ENCODE measurements at places on chromosomes 1 and 21.

DNA sequence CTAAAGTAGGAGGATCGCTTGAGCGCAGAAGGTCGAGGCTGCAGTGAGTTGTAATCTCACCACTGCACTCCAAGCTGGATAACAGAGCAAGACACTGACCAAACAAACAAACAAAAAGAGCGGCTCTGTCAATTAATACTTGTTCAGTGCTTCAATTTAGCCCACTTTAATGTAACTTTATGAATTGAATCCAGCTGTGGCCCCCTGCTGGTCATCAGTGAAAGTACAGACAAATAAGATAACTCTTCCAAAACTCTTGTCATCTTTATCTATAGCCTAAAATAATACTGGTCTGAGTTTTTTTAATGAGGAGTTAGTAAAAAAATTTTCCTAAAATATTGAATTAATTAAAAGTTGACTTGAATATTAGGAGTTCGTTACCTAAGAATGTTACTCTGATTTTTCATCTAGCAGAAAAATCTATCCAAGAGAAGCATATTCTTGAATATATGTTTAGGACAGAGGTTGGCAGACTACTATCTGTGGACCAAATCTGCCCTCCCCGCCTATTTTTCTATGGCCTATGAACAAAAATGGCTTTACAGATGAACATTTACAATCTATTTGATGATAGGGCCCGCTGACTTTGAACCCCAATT, 26.1 kb downstream of the ATP5PF start:
- no peak for DNase-seq

DNA sequence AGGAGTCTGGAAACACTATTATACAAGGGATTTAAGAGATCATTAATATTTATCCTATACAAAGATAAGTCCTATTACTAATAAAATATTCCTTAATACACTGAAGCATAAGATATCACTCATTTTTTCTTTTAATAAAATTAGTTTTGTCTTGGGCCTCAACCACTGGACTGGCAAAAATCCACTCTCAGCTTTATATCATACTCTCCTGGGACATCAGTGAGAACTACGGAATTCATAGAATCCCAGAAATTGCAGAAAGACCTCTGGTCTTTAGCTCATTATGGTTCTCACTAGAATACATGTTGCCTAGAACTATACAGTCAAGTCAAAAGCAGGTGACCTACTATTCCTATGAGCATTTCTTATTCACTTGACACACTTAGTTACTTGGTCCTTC, 285.0 kb downstream of the LRRC40 start:
- no peak for DNase-seq

DNA sequence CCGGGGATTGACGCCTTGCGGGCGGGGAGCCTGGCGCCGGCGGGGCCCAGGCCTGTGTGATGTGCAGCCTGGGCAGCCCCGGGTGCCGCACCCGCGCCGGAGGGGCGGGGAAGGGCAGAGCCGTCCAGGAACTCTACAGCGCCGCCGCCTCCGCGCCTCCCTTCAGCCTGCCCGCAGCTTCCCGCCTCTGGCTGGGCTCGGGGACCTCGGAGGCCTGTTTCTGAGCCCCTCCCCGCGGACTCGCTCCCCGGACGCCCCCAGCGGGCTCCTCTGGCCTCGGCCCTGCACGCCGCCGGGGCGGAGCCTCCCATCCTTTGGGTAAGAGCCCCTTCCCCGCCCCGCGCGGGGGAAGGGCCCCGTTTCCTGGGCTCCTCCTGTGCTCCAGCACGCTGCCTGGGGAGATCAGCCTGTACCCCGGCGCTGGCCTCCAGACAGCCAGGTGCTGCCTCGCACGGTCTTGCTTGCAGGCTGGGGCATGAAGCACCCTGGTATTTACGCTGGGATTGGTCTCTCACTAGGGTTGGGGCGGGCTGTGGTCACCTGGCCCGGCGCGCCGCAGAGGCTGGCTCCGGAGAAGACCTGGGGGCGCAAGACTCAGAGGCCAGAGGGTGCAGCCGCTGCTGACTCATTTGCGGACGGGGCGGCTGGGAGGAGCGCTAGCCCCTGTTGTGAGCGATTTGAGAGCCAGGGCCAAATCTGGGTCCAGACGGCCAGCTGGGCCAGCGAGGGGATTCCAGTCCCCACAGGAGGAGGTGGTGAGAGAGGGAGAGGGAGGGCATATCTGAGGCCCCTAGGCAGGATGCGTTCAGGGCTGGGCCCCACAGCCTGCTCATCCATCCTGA, 5.7 kb upstream of the ACOT11 start:
- peak; percentile 36 for DNase-seq

GRCh38 chr21:45384656-45385548, 20.1 kb upstream of the COL18A1 start:
- no peak for DNase-seq

GRCh38 chr1:38609166-38610025, 250.2 kb downstream of the RRAGC start:
- DNase-seq, result no peak

DNA sequence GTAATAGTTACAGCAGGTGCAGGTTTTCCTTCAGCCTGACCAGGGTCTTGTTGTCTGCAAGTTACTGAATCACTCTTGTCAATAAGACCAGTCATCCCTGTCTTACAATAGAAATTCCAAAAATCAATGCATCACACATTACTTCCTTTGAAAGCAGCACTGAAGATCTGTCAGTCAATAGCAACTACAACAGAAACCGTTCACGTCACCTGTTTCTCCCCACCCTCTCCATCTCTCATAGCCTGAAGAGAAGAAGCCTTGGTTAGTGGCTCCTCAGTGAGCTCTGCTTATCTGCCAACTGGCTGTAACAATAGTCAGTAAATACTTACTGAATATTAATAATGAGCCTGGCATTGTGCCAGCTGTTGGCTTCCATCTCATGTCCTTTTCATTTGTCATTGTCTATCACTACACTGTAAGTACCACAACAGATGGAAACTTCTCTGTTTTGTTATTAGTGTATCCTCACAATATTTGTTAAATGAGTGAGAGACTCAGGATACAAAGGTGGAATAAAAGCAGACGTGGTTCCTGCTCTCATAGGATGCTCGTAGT, 195.2 kb downstream of the S1PR1 start:
- no peak for DNase-seq

GRCh38 chr1:66253330-66253921, 280.5 kb upstream of the SGIP1 start:
- DNase-seq, result no peak

- no peak for DNase-seq
Observed at GRCh38 chr1:247286134-247286670, 30.3 kb downstream of the VN1R5 start.

- peak; percentile 15 for DNase-seq
Observed at GRCh38 chr1:98048244-98048643, 127.4 kb upstream of the DPYD start.

- no peak for DNase-seq
Observed at GRCh38 chr1:91585982-91586381, 85.3 kb downstream of the CDC7 start.

DNA sequence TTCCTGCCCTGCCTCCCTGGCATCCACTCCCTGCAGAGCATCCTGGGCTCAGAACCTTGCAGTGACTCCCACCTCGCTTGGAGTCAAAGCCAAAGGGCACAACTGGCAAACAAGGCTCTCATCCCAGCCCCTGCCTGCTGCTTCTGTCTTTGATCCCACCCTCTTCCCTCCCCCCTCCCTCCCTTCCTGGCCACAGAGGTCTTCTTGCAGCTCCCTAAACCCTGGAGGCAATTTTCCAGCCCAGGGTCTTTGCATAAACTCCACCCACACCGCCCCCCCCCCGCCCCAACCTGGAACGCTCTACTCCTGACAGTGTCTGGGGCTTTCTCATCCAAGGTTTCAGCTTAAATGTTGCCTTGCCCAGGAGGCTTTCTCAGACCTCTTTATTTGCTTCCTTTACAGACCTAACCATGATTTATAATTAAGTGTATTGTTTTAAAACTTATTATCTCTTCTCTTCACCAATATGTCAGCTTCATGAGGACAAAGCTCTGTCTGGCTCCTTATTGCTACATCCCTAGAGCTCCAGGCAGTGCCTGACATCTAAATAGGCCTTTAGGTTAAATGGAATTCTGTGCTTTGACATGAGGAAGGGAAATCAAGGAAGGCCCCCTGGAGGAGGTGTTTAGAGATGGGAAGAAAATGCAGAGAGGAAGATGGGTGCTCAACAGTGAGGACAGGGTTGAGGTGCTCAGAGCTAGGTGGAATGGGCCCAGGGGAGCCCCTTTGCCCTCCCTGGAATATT, 37.7 kb upstream of the PADI1 start:
- no peak for DNase-seq

- DNase-seq, result no peak
Observed at GRCh38 chr1:109517337-109517736, 7.8 kb upstream of the AMIGO1 start.

GRCh38 chr1:58975888-58976287, 192.0 kb upstream of the JUN start:
- no peak for DNase-seq
